NCI-H1930 (cell line): ENCODE measurements at places on chromosomes 6 and 20.
A peak's percentile ranks its signal among the peaks of the same experiment; 100 is the strongest.

- DNase-seq, result no peak
These were observed 214.3 kb downstream of the TFAP2C start for GRCh38 chr20:56843386-56843785.

GRCh38 chr20:63772781-63773518 lies 33.4 kb downstream of the SLC2A4RG start:
- DNase-seq, result no peak

DNA sequence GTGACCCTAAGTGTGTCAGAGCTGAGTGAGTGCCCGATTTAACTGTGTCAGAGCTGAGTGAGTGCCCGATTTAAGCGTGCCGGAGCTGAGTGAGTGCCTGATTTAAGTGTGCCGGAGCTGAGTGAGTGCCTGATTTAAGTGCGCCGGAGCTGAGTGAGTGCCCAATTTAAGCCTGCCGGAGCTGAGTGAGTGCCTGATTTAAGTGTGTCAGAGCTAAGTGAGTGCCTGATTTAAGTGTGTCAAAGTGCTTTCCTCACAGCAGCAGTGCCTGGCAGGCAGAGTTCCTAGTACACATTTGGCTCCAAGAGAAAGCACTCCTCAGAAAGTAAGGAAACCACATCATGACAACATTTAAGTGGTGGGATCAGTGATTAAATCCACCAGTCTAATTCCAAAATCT lies 13.2 kb downstream of the SERAC1 start:
- DNase-seq, result no peak

- no peak for DNase-seq
These were observed 30.9 kb upstream of the SLA2 start for GRCh38 chr20:36676701-36677421.

- no peak for DNase-seq
These were observed 254.0 kb downstream of the CDC5L start for GRCh38 chr6:44641344-44642031.

DNA sequence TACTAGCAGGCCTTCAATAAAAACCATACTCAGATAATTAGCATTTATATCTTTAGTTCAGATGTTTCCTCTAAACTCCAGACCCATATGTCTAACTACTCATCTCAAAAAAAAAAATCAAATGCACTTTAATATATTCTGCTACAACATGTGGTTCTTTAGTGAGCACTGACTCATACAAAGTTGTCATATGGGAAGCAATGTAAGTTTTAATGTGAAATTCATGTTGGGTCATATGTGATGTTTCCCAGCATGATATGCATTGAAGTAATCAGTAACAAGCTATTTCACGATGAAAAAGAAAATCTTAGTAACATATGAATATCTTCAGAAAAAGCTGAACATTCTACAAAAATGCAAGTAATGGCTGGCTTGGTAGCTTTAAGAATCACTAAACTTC lies 859.7 kb upstream of the ADGRB3 start:
- DNase-seq, result no peak

GRCh38 chr6:31578184-31579118 lies 3.1 kb downstream of the TNF start:
- no peak for DNase-seq

GRCh38 chr6:149331043-149331807 lies 13.7 kb downstream of the TAB2 start:
- no peak for DNase-seq

DNA sequence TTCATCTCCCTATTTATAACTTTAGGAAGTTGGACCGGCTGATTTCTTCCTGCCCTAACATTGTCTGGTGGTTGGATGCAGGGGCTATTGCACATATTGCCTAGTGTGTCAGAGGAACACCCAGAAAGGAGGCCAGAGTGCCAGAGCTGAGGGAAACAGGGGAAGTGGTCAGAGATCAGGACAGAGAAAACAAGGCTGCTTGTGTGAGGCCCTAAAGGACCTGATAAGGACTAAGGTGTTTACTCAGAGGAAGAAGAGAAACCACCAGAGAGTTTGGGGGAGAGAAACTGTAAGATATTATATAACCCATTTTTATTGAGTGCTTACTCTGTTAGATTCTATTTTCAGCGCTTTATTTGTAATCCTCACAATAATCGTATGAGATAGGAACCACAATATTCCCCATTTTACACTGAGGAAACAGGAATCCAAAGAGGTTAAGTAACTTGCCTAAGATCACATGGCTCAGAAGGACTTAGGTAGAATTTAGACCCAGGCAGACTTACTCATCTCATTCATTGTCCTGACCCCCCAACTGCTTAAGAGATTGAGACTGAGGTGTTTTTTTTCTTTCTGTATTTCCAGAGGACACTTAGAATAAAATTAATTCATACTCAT lies 54.0 kb upstream of the REV3L start:
- DNase-seq, result no peak

- peak; percentile 98 for DNase-seq
These were observed 20.1 kb upstream of the ISM1 start for GRCh38 chr20:13200767-13201500.

- no peak for DNase-seq
These were observed 113.0 kb upstream of the CST7 start for GRCh38 chr20:24836041-24836533.

DNA sequence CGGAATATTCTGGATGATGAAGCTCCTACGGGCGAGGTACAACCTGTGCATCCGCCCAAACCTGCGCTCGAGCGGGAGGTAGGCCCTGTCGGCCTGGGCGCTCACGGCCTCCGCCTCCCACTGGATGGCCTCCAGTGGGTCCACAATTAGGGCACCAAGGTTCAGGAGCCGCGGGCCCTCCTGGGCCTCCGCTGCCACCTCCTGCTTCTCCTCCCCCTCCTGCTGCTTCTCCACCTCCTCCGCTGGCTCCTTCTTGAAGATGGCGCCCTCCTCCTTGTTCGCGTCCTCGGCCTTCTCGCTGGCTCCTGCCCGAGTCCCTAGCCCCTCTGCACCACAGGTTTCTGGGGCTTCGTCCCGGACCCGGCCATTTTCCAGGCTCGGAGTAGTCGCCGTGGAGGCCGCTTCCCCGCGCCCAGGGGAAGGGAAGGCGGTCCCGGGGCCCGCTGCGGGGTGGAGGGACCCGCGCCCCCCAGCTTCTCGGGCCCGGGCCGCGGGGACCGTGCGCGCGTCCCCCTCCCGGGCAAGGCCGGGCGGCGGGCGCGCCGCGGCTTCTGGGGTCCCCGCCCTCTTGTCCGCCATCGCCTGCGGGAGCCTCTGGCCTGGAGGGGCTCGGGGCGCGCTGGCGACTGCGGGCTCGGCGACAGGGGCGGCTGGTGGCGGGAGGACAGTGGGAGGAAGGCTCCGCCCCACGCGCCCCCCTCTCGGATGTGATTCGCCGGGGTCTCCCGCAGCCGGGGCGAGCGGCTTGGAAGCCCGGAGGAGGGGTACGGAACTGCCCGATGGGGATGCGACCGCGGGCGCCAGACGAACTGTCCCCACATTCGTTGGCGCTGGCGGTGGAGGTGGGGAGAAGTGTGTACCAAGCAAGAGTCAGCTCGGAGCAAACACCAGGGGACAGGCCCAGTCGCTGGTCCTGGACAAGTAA lies 17.6 kb downstream of the PLAGL2 start:
- peak; percentile 62 for DNase-seq

- DNase-seq, result no peak
These were observed 87.6 kb downstream of the MYLK4 start for GRCh38 chr6:2663123-2663522.

- no peak for DNase-seq
These were observed 49.9 kb downstream of the IPCEF1 start for GRCh38 chr6:154306696-154307095.

DNA sequence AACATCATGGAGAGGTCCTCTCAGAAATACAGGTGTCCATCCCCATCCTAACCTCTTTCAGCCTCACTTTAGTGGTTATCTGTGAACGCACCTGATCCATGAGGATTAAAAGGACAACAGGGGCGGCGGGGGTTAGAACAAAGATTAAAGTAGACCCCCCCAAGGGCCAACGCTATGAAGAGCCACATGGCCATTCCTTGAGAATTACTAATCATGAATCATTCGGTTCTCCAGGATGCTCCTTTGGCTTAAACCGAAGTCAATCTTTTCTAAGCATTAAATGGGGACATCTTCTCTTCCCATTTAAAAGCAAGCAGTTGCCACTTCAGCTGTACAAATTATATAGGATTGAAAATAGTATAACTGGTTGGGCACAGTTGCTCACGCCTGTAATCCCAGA lies 212.4 kb downstream of the GMPR start:
- DNase-seq, result no peak

DNA sequence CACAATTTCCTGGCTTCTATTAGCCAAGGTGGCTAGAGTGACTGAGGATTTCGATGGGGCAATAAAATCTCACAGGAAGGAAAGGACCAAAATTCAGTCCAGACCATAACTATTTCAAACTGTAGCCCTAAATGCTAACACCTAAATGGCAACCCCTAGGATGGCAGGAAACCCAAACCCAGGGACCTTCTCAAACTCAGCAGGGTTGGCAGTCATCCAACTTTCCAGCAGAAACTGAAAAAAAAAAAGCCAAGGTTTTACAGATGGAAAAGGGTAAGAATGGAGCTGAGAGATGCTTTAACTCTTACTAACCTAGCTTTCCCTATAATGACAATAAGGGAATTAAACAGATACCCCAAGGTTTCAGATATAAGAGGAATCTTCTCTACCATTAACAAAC lies 10.5 kb downstream of the IBTK start:
- no peak for DNase-seq

DNA sequence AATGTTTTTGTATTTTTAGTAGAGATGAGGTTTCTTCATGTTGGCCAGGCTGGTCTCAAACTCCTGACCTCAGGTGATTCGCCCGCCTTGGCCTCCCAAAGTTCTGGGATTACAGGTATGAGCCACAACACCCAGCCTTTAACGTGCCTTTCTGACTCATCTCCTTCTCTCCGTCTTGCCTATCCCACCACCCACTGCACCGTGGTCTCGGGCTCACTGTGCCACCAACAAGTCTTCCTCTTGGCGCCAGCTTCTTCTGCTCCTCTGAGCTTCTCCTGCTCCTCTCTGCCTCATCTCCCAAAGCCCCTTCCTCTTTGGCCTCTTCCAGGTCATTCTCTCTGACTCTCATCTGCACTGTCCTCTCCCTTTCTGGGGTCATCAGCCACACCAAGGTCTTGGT lies 41.0 kb downstream of the TMEM242 start:
- DNase-seq, result no peak

DNA sequence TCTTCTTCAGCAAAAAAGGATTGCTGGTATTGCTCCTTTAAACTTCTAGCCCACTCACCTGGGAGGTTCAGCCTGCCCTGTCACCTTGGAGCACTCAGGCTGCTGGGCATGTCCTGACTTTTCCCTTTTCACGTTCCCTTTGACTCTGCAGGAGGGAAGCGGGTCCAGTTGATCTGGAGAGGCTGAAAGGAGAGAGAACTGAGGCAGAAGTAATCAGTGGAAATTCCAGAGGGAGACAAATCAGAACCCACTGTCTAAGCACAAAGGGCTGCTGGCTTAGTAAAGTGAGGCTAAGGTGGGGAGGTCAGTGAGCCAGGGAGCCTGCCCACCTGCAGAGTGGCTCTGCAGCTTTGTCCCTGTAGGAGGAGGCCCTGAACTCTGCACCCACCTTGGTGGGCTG lies 9.7 kb upstream of the SYNDIG1 start:
- no peak for DNase-seq

DNA sequence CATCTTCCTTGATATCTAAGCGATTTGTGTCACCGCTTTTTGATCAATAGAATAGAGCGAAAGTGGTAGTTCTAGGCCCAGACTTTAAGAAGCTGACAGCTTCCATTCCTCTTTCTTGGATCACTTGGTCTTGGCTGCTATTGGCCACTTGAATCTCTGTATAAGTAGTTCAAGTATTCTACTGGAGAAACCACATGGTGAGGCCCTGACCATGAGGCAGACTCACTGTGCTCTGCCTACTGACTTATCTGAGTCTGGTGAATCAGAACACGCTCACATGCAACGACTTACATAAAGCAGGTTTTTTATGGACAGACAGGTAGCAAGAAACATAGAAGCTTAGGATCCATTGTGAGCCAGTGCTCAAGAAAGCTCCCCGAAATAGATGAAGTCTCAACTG lies 27.0 kb downstream of the OLIG3 start:
- DNase-seq, result no peak

DNA sequence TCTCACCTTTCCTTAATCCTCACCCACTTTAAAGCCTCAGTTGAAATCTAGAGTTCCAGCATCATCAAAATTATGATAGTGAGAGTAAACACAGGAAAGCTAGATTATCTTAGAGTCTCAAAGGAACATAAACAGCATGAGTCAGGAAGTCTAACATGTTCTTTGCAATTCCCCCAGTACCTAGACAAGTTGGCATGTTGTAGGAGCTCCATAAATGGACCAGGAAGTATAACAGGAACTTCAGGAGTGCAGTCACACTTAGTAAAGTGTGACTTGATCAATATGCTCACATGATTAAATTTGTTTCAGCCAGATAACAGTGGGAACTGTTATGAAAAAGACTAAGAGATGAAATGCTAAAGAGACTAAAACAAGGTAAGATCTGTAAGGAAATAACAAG lies 834.4 kb downstream of the EYS start:
- no peak for DNase-seq

DNA sequence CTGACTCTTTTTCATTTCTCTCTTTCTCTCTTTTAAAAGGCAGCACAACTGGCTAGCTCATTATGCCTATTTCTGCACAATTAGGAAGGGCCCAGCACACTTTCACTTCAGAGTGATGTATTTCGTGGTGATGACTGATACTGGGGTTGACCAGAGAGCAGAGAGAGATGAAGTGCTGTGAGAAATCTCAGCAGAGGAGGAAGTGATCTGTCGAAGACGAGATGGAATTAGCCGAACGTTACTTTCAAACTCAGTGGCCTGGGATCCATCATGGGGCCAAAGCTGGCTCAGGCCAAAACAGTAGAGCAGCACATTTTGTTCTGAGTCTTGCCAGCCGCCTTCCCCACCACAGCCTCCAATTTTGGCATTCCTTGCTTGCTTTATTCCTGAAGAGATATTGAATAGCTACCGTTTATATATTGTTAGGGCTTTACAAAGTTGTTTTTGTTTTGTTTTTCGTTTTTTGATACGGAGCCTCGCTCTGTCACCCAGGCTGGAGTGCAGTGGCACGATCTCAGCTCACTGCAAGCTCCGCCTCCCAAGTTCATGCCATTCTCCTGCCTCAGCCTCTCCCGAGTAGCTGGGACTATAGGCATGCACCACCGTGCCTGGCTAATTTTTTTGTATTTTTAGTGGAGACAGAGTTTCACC lies 213.2 kb upstream of the ECI2 start:
- no peak for DNase-seq

DNA sequence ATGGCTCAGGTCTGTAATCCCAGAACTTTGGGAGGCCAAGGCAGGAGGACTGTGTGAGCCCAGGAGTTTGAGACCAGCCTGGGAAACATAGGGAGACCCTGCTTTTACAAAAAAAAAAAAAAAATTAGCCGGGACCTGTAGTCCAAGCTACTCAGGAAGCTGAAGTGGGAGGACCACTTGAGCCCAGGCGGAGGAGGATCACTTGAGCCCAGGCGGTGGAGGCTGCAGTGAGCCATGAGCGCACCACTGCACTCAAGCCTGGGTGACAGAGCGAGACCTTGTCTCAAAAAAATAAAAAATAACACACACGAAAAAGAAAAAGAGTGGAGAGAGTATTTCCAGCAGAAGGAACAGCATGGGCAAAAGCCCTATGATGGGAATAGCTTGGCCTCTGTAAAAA lies 2.0 kb downstream of the TTLL9 start:
- no peak for DNase-seq

- DNase-seq, result no peak
These were observed 38.6 kb upstream of the MARCKS start for GRCh38 chr6:113818578-113818977.
